Right renal pelvis (tissue), 4 donors: ENCODE measurements at places on chromosomes 2 and 18. TPM values are rescaled to one million over a fixed set of nuclear protein-coding genes. Genes with fewer than 3 reads are reported as not detected.

DNA sequence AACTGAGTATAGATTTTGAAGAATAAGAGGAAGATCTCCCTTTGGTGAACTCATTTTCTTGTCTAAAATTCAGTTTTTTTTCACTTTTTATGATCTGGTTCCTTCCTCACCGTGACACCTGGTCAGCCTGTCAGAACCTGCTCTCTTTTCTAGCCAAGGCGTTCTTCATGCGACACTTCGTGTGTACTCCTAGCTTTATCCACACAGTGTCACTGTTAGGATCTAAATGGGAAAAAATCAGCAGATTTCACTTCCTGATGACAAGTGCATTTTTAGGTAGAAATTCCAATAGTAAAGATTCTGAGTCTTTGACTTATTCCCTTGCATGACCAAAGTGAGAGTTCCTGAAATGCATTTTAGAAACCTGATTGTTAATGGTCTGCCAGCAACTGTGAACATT is 89.8 kb downstream of the KLHL14 start:
- DNase-seq: no peak

Gene SERPINB7
- polyA plus RNA-seq: 0.70 TPM

Gene SLC16A14
- polyA plus RNA-seq: 7.7 TPM

DNA sequence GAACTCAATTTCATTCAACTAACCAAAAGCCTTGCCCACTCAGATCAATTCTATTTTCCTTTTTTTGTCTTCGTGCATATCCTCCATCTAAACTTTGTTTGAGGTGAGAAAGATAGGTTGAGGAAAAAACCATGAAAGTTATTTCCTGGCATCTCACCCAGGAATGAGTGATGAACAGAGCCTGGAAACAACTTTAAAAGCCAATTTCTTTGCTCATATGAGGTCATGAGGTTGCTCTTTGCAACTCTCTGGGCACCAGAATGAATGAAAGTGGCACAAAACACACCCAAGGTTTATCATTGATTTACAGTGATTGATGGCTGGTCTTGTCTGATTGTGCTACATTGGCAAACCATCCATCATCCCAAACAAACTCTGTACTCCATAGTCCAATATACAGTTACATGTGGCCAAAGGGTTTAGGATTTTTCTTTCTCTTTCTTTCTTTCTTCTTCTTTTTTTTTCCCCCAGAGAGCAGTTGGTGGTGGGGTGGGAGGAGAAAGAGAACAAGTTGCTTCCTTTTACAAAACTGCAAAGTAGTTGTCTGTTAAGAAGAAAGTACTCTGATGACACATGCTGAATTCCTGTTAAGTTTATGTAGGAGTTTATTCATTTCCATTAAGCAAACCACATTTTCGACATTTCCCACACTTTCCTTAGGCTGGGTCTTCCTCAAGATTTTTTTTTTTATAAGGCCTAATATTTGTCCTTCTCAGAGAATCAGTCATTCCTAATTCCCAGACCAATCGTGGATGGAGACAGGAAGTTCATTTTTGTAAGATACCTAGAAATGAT is 575.9 kb upstream of the ZEB2 start:
- no peak for DNase-seq

GRCh38 chr2:2564300-2565078 is 233.4 kb upstream of the MYT1L start:
- no peak for DNase-seq

Gene TXNDC2
- 0.10 TPM for polyA plus RNA-seq

Gene CELF4
- 3.0 TPM for polyA plus RNA-seq

DNA sequence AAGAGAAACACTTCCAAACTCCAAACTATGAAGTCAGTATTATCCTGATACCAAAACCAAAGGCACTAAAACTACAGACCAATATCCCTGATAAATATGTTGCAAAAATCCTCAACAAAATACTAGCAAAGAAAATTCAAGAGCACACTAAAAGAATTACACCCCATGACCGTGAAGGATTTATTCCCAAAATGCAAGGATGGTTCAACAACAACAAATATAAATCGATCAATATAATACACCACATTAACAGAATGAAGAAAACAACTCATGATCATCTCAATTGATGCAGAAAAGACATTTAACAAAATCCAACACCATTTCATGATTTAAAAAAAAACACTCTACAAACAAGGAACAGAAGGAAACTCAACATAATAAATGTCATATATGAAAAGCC is 50.5 kb downstream of the IWS1 start:
- no peak for DNase-seq

Gene MC5R
- 0.24 TPM for polyA plus RNA-seq
